Midbrain (tissue), 1 donor: ENCODE measurements at places on chromosomes 2 and 18.
A peak's percentile ranks its signal among the peaks of the same experiment; 100 is the strongest.

DNA sequence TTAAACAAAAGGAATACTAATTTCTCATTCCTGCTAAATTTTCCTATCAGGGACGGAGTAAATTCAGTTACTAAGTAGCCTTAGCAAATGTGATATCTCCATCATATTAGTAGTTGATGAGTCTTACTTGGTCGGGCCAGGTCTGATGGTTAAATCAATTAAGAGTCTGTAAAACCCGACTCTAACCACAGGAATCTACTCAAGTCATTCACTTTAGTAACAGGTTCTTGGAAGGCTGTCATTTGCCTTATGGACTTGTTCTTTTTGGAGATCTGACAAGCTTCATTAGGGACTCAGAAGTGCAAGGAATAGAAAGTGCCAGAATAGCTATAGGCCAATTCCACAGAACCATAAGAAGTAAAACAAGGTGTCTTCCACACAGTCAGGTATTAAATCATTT is 119.0 kb downstream of the GCA start:
- DNase-seq: no peak

- DNase-seq: no peak
Observed at GRCh38 chr2:11613297-11613696, 56.7 kb downstream of the NTSR2 start.

DNA sequence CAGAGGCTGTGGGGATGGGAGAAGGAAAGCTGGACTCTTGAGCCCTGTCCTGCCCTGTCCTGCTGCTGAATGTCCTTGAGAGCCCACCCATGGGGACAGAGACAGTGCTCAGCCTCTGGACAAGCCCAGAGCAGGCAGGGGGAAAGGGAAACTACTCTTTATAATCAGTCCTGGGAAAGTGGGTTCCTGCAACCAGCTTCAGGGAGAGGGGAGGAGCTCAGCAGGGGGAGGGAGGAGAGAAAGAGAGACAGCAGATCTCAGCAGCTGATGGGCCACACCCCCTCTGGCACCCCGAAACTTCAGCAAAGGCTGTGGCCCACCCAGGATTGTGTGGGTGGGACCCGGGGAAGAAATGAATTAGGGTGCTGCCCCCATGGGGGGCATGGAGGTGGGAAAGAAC is 11.6 kb downstream of the ECEL1 start:
- no peak for DNase-seq

DNA sequence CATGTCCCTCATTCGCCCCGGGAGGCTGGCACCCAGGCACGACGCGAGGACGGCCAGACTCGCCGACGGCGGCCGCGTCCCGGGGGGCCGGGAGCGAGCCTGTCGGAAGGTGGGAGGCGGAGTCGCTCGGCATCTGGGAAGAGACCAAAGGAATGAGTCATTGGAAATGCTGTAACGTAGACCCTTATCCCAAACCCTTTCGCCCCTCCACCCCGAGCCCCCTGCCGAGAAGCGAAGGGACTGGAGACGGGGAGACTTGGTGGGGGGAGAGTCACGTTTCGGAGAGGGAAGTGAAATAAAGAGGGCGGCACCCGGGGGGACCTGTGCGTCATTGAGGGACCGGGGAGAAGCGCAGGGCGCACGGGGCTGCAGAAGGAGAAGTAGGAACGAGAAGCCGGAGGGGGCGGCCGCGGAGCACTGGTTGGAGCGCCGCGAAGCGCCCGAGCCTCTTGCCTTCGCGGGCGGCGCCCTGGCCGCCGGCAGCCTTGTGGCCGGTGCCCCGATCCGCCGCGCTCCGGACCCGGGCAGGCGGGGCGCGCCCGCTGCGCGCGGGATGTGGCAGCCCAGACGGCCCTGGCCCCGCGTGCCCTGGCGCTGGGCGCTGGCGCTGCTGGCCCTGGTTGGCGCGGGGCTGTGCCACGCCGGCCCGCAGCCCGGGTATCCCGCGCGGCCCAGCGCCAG is at the start of gene EMILIN2:
Gene EMILIN2 (plus strand): TSS at position 371 of the 681 bp plus-strand sequence. CDS start 183 bp downstream, at position 554.
- no peak for DNase-seq

GRCh38 chr2:156797832-156798231 is 361.7 kb downstream of the GPD2 start:
- no peak for DNase-seq

DNA sequence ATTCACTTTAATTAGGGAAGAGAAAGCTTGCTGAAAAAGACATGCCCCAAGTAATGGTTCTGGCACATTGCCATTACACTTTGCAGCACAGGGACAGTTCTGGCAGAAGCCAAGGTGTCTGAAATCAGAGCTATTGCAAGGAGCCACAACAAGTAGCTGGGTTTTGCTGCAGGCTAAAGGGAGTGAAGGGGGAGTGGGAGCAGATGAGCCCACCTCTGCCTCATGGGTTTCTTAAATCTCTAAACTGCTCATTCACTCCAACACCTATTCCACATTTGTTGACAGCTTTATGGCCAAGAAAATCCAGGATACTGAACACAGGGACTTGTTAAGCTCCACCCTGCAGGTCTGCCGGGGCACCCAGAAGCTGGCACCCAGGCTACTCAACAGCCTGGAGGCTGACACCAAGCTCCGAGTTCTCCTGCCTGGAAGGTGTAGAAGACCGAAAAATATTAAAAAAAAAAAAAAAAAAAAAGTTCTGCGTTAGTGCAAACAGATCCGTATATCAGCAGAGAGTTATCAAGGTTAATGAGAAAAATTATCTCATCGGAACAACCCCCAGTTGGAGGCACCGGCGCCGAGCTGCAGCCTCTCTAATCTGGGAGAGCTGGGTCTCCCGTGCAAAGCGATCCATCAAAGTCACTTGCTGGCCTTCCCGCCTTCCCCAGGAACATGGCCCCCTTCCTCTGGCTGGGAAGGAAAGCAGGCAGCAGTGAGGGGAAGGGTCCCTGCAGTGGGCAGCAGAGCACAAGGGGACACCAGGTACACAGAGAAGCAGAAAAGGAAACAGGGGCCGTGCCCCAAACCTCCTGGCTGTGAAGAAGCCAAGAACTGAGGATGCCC is 123.7 kb downstream of the HNMT start:
- DNase-seq: no peak

- DNase-seq: peak; percentile 7
Observed at GRCh38 chr2:214574084-214574781, 163.4 kb downstream of the VWC2L start.

GRCh38 chr18:59911600-59911999 is 11.8 kb downstream of the PMAIP1 start:
- no peak for DNase-seq
